ENCODE measurements at places on chromosomes 3 and 15.

GRCh38 chr15:70382009-70382749 lies 284.5 kb upstream of the TLE3 start:
- no peak for DNase-seq

GRCh38 chr15:69058830-69059556 lies 44.5 kb downstream of the NOX5 start:
- peak; percentile 27 for DNase-seq

DNA sequence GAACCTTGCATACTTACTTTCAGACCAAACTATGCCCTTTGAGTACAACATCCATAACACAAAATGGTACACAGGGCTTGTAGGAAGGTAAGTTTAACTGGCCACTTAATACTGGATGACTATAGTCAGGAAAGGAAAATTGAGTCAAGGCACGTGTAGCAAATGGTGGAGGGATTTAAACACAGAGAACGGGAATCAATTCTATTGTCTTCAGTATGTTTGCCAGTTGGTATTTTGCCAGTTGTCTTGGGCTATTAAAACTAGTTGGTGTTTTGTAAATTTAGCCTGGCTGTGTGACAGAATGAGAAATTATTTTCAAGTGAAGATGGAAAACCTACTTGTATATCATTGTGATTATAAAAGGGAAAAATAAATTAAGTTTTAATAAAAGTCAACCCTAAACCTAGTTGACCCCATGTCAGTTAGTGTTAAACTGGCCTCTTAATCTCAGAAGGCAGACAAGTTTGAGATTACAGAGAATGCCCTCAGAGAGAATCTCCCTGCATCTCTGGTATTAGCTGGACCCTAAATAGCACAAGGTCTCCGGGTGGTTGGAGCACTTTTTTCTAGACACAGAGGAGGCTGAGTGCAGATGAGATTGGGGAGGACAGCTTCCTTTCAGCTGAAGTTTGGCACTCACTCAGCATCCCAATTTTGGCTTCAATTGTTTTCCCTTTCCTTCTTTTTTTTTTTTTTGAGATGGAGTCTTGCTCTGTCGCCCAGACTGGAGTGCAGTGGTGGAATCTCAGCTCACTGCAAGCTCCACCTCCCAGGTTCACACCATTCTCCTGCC lies 91.2 kb downstream of the MB21D2 start:
- DNase-seq, result no peak

DNA sequence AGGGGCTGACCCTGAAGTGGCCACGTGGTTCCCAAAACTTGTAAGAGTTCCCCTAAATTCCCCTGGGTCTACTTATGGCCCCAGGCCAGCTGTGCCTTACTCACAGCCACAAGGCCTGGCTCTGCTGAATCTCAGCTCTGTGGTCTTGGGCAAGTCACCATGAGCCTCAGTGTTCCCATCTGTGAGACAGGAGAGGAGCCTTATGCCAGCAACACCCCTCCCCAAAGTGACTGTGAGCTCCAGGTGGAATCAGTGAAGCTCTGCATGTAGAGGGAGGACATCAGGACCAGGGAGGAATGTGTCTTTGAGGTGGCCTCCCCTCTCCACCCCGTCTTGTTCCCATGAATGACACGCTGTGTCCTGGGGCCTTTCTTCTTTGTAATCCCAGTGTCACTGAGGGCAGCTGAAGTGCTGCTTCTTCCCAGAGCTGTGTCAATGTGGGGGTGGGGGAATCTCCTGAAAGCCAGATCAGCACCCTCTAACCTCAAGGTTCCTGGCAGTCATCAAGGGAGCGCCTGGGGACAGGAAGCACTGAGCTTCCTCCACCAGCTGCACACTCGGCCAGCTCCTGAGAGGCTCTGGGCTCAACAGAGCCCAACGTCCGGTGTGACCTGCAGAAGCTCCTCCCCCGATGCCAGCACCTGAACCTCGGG lies 258.9 kb downstream of the UACA start:
- peak; percentile 69 for DNase-seq

GRCh38 chr15:80804970-80805495 lies 25.9 kb downstream of the CEMIP start:
- no peak for DNase-seq

DNA sequence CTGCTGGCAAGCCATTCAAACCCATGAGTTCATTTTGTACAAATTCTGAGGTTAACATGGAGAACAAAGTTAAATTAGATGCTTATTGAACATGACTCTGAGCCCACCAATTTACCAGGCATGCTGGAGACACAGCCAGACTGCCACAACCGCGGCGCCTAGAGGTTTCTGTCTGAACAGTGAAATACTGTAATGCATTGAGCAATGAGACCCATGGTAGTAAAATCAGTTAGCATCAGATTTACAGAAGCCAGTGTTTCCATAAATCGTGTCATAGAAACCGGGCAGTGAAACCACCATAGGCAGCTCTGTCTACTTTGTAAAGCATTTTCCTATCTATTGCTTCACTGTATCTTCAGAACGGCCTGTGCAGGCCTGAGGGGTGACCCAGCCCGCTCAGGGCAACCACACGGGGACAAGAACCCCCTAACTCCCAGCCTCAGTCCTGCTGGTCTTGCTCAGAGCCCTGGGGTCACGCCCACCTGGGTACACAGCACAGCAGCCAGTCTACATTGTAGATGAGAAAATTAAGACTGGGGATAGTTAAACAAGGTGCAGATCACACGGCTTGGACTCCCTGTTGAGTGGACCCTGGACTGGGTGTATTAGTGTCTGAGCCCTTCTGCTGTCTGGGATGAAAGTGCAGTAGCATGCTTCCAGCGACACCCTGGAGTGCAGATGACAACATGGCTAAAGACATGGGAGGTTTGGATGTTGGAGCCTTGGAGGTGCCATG lies 44.2 kb downstream of the MGLL start:
- no peak for DNase-seq

GRCh38 chr15:96020797-96021196 lies 309.7 kb upstream of the NR2F2 start:
- no peak for DNase-seq

DNA sequence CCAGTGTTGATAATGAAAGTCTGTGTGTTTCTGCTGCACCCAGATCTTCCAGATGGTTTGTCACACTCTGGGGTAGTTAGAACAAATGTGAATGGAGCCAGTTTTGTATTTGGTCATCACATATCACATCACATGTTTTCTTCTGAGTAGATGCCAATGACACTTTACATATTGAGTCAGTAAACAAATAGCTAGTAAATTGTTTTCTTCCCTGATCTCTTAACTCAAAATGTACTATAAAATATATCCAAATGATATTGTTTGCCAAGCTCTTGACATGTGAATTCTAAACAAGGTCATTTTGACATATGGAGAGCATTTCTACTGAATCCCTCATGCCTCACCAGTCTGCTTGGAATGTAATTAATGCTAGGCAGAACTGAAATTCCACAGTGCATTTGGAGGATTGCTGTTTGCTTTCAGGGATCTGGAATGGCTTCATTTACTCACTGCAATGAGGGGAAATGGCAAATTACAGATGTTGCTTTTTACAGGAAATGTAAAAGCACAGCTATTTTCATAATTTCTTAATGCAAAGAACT lies 45.0 kb downstream of the PDHB start:
- no peak for DNase-seq

GRCh38 chr15:52028431-52029093 lies 9.5 kb downstream of the MAPK6 start:
- DNase-seq, result no peak

- no peak for DNase-seq
Observed at GRCh38 chr3:124639406-124640237, 90.6 kb upstream of the UMPS start.

DNA sequence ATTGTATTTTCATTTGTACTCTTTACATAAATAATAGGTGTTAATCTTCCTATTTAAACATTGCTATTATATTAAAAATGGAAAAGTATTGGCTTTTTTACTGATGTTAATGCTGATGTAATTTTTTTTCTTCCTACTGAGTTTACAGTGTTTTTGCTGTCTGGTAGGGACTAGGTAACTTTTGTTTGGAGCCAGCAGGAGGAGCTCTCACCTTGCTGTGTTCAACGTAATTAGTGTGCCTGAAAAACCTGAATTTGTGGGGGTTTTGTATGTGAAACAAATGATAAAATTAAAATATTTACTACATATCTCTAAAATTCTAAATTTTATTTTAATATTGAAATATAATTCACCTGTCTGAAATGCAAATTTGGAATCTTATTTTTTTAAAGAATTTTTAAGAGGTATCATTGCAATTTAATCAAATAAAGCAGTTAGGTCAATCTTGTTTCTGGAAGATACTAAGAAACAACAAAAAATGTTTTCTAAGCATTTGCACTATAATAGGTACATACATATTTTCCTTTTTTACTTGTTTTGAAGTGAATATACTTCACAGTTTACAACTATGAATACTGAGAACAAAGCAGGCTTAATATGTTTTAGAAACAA lies 48.8 kb downstream of the EPHA6 start:
- DNase-seq, result no peak

GRCh38 chr3:10444511-10444910 lies 60.9 kb downstream of the ATP2B2 start:
- DNase-seq, result no peak

- no peak for DNase-seq
Observed at GRCh38 chr3:128931046-128931445, 51.6 kb downstream of the ACAD9 start.

DNA sequence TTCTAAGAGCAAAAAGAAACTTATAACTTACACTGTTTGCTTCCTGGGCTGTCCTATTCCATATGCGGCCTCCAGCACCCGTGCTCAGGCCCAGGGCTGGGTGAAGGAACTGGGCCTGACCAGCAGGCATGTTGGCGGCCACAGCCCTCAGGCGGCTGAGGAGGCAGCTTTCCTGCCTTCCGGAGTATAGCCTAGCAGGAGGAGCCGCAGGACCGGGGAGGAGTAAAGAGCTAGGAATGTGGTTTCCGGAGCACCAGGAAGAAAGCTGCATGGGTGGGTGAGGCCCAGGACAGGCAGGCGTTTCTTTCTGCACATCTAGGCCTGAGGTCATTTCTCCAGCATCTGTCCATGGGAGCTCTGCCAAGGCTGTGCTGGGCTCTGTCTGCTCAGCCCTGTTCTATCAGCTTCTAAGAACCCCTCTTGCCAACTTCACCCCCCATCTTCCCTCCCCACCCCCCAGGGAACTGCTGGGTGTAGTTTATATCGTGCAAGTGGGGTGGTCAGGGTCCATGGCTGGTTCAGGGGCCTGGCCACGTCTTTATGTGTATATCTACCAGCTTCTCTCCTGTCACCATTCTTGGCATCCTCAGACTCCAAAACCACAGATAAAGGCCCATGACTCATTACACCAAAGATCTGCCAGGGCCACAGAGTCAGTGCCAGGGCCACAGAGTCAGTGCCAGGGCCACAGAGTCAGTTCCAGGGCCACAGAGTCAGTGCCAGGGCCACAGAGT lies 7.8 kb upstream of the KIF7 start:
- DNase-seq, result no peak

DNA sequence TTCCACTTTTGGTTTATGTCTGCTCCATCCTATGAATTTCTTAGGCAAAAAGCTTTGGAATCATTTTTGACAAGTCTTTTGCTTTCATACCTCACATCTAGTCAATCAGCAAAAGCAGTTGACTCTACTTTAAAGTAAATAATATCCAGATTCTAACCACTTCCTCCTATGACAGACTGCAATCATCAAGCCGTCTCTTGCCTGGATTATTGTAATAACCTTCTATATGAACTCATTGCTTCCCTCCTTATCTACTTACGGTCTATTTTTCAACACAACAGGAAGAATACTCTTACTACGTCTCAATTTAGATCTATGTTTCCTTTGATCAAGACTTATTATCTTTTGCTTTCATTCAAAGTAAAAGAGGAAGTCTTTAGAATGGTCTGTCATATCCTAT lies 20.7 kb downstream of the CLDN1 start:
- no peak for DNase-seq

DNA sequence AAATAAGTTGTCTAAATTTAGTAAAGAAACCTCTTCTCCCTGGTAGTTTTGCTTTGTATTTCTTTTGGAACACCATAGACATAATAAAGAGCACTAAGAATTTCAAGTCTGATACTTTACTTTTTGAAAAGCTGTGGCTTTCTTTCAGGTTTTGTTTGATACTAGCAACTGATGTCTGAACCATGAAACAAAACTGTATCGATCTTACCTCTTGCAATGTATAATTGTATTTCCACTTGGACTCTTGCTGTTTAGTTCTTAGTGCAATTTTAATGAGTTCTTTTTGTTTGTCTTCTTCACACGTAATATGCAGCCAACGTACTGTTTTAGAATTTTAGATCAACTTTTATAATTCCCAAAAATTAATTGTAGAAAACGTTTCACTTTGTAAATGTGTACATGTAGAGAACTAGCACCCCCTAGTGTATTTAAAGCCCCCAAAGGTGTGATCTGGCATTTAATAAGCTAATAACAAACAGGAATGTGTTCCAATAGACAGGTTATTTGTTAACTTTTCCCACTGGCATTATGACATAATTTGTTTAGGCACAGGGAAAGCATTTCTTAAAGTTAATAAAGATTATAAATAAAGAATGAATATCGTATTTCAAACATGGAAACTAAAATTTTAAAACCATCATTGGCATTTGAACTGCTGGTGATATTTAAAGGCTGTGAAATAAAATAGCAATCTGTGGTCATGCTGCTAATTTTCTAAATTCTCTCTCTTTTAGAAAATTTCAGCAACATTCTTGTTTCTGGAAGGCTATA lies 289.1 kb upstream of the DNAJC19 start:
- no peak for DNase-seq

DNA sequence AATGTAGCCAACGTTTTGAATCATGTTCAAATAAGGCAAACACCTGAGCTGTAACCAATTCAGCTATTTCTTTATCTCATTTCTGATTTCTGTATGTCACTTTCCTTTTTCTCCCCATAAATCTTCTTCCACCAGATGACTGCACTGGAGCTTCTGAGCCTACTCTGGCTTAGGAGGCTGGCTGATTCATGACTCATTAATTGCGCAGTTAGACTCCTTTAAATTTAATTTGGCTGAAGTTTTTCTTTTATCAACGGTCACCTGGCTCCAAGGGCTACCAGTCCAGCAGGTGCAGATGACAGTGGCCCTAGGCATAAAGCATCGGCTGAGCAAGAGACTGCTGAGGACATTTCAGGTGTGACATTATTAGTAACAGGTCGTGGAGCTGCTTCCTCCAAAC lies 39.6 kb upstream of the ITGA11 start:
- no peak for DNase-seq
